ENCODE measurements at places on chromosomes 16 and 17. TPM values are rescaled to one million over a fixed set of nuclear protein-coding genes. Genes with fewer than 3 reads are reported as not detected.

The HCRT gene
- total RNA-seq = not detected

The C16orf54 gene
- 0.97 TPM for total RNA-seq

The TBC1D16 gene
- total RNA-seq = 41.6 TPM

- no peak for DNase-seq
Observed at GRCh38 chr16:73558219-73558618, 510.3 kb upstream of the ZFHX3 start.

DNA sequence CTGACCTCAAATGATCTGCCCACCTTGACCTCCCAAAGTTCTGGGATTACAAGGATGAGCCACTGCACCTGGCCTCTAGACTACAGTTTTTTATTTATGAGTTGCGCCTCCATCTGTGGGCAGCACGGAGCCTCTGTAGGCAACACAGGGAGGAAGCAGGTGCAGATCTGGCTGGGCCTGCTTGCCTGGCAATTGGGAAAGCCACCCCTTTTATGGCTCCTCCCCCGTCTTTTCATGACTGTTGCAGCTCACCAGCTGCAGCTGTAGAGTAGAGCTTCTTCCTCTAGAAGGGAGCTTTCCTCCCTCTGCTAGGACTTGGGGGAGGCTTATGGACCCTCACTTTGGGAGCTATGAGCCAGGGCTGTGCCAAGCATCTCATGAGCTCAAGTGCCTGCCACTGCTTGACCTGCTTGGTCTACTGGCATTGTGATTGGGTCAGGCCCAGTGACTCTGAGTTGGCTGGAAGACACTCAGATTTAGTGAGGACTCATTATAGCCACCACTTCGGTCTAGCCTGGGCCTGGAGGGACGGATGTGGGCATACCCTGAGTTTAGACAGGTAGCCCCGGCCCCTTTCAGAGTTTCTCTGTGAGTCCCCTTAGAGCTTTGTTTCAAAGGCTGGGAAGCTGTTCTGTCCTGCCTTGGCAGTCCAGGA is 6.9 kb upstream of the SLC7A6 start:
- peak; percentile 49 for DNase-seq

- DNase-seq = peak; percentile 37
Observed at GRCh38 chr17:31095236-31096105, 694 bp downstream of the NF1 start.

DNA sequence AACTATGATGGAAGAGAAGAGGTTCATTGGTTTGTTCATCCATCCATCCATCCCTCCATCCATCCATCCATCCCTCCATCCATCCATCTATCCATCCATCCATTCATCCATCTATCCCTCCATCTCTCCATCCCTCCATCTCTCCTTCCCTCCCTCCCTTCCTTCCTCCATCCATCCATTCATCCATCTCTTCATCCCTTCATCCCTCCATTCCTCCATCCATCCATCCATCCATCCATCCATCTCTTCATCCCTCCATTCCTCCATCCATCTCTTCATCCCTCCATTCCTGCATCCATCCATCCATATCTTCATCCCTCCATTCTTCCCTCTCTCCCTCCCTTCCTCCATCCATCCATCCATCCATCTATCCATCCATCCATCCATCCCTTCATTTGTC is 10.0 kb upstream of the PPL start:
- DNase-seq = no peak

DNA sequence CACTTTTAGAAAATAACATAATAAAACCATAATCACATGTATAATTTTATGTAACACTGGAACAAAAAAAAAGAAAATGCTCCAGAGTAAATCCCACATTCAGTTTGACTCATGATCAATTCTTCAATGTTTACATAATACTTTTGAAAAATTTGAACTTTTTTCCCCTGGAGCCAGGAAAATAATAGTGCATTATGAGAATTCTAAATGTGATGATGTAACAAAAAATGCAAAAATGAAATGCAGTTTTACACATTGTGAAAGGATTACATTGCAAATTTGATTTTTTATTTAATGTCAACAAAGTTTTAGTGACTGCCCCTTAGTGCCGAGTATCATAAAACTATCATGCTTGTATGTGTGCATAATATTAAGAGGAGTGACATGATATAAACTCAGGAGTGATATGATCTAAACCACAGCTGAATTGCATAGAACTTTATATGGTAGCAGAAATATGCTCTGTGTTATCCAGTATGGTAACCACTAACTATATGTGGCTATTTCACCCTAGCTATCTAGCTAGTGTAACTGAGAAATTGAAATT is 238.2 kb downstream of the CDH8 start:
- no peak for DNase-seq

GRCh38 chr16:24634919-24635318 is 94.5 kb upstream of the TNRC6A start:
- no peak for DNase-seq

DNA sequence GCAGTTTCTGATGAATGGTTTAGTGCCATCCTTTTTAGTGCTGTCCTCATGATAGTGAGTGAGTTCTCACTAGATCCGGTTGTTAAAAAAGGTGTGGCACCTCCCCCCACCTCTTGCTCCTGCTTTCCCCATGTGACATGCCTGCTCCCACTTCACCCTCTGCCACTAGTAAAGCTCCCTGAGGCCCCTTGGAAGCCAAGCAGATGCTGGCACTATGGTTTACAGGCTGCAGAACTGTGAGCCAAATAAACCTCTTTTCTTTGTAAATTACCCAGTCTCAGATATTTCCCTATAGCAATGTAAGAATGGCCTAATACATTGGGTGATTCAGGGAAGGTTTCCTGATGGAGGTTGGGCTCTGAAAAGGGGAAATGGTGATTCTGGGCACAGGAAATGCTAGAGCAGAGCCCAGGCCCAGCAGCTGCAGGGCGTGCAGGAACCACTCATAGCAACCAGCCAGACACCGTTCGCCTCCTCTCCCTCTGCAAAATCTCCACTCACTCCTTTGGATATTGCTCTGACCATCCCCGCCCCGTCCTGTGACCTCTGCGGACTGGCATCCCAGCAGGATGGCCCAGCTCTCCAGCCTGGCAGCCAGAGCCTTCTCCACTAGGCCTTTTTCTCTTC is 2.6 kb upstream of the ADORA2B start:
- no peak for DNase-seq

- DNase-seq = no peak
Observed at GRCh38 chr16:50496990-50497389, 51.2 kb upstream of the NKD1 start.

- no peak for DNase-seq
Observed at GRCh38 chr16:79250502-79251098, 349.9 kb downstream of the MAF start.

Measured in adrenal gland (tissue), 19 donors.